ENCODE measurements at places on chromosomes 16 and 17. TPM values are rescaled to one million over a fixed set of nuclear protein-coding genes. Genes with fewer than 3 reads are reported as not detected.

- no peak for DNase-seq
These were observed 30.4 kb upstream of the SALL1 start for GRCh38 chr16:51181503-51181811.

GRCh38 chr17:52049051-52049450 lies 109.5 kb downstream of the CA10 start:
- DNase-seq, result no peak

- peak; percentile 43 for DNase-seq
These were observed 39.0 kb downstream of the NLRP1 start for GRCh38 chr17:5545051-5545987.

Gene CACNG1
- total RNA-seq, result not detected

Gene G6PC1
- total RNA-seq, result not detected

- no peak for DNase-seq
These were observed 471.3 kb upstream of the GOT2 start for GRCh38 chr16:59205403-59205802.

DNA sequence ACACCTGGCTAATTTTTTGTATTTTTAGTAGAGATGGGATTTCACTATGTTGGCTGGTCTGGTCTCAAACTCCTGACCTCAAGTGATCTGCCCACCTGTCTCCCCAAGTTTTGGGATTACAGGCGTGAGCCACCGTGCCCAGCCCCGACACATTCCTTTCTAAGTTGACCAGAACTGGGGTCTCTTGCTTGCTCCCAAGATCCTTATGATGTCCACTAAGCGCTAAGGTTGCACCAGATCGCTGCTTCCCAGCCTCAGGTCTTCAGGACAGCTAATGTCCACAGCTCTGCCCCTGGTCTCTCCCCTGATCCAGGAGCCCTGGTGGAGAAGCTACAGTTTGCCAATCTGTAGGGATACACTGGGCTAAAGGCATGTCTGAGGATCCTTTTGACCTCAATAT lies 29.5 kb downstream of the NSMCE1 start:
- peak; percentile 82 for DNase-seq

- DNase-seq, result no peak
These were observed 10.4 kb downstream of the SULT1A2 start for GRCh38 chr16:28586466-28586865.

Gene TMEM231
- total RNA-seq, result 7.2 TPM

DNA sequence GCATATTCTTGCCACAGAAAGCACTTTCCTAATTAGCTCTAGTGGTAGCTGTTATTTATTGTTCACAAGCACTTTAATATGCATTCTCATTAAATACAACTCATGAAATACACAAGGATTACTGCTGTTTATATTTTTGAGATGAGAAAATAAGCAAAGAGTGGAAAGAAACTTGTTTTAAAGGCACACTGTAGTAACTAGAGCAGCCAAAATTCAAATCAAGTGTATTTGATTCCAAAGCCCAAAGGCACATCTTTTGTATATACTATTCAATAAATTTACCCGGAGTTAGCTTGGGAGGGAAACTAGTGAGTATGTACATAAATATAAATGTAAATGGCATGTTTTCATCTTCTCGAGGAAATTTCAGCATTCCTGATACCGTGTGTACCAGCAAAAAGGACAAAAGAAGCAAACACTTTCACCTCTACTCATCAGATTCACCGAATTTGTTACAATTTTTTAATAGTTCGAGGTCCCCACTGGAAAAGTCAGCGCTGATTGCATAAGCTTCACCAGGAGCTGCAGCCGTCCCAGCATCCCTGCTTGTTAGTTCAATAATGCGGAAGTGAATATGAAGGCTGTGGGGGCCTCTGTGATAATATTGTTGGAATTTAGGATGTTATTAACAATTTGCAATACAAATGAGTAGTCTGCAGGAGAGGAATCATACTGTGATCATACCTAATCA lies 371.6 kb upstream of the MON1B start:
- DNase-seq, result no peak

GRCh38 chr17:58706351-58707140 lies 14.1 kb downstream of the RAD51C start:
- DNase-seq, result no peak

GRCh38 chr16:11359370-11359769 lies 14.1 kb downstream of the RMI2 start:
- no peak for DNase-seq

DNA sequence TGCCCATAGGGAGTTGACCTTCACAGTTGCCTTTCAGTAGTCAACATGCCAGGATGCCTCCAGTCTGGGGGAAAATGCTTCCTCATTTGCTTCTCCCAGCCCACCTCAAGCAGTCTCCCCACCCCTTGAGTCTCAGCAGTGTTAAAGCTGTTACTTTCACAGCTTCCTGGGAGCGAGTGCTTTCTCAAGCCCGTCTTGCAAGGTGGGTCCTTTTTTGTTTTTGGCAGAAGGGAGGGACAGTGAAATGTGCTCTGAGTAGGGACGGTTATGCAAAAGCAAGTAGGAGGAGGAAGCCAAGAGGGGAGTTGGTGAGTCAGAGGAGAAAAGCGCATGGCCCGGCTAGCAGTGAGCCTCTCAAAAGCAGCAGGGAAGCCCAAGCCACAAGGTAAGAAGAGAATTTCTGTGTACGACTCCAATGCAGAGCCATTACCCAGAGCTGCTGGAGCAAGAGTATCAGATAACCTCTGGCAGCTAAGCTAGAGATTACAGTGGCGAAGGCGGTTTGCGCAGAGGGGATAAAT lies at the start of gene CHST4:
Gene CHST4, plus strand, starts transcription at position 316 of the 521 bp plus-strand sequence. CDS start 10,252 bp downstream, outside the sequence.
- DNase-seq, result no peak

- no peak for DNase-seq
These were observed 11.7 kb downstream of the CAVIN1 start for GRCh38 chr17:42411361-42411760.

- no peak for DNase-seq
These were observed 25.9 kb upstream of the FAAP100 start for GRCh38 chr17:81578038-81578441.

- DNase-seq, result no peak
These were observed 110.8 kb downstream of the IRX3 start for GRCh38 chr16:54175552-54176375.

Gene TEKT5
- not detected for total RNA-seq

Gene TRIM72
- total RNA-seq, result 0.03 TPM

- DNase-seq, result no peak
These were observed 1.3 kb downstream of the NETO2 start for GRCh38 chr16:47142486-47142820.

Gene SLC4A1
- 0.35 TPM for total RNA-seq

- DNase-seq, result no peak
These were observed 2047.4 kb downstream of the TP53TG3F start for GRCh38 chr16:35506898-35507194.

- DNase-seq, result no peak
These were observed 111.7 kb downstream of the TANGO6 start for GRCh38 chr16:68954911-68955635.

DNA sequence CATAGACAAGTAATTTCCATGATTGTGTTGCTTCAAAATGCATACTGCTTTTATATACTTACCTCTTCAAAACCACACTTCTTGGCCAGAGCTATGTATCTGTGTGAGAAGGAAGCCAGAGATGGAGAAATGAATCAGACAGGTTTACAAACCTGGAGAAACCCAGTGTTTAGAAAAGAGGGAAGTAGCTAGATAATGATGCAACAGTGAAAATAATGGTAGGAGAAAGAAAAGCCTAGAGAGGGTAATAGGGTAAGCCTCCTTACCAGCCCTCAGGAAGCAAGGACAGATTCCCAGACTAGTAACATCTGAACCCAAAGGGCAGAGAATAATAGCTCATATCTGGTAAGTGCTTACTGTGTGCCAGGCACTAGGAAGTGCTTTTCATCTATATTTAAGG lies 250.3 kb upstream of the CDH11 start:
- no peak for DNase-seq

Gene SRRM2
- total RNA-seq, result 505 TPM

Gene ESRP2
- 0.71 TPM for total RNA-seq

Gene QRICH2
- total RNA-seq, result 1.3 TPM

Gene MYCBPAP
- total RNA-seq, result 0.61 TPM

Gene RND2
- 0.45 TPM for total RNA-seq

Gene GINS3
- 1.8 TPM for total RNA-seq

GRCh38 chr16:3101841-3102470 lies 2.9 kb upstream of the ZSCAN10 start:
- no peak for DNase-seq

- no peak for DNase-seq
These were observed 6.1 kb upstream of the CD300C start for GRCh38 chr17:74552037-74552436.

DNA sequence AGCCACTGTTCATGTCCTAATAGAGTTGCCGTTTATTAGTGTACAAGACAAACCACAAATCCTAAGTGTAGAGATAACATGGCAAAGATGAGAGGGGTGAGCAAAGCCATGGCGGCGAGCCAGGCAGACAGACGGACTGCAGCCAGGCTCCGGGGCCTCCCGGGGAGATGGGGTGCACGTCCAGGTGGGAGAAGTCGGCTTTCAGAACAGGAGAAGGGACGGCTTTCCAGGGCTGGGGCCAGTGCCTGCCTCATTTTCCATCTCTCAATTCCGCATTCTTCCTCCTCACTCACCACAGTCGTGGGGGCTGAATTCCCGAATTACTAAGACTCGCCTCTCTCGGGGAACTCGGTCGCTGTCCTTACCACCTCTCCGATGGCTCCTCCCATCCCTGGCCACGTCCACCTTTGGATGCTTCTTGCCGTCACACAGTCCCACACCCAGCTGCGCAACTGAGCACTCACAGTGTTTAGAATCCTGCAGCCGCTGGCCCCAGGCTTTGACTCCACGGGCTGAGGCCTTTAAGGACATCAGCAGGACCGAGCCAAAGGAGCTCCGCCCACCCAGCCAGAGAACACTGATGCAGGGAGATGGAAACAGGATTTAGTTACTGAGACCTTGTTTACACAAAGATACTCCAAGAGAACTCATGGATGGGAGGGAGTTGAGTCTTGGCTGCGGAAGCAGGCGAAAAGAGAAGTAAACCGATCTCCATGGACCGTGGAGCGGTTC lies 59.7 kb downstream of the RNF112 start:
- DNase-seq, result peak; percentile 88

GRCh38 chr17:75840799-75841164 lies 3.4 kb downstream of the UNC13D start:
- no peak for DNase-seq

Gene KRT28
- total RNA-seq, result not detected

- DNase-seq, result no peak
These were observed 8.4 kb upstream of the CA4 start for GRCh38 chr17:60141111-60142018.

DNA sequence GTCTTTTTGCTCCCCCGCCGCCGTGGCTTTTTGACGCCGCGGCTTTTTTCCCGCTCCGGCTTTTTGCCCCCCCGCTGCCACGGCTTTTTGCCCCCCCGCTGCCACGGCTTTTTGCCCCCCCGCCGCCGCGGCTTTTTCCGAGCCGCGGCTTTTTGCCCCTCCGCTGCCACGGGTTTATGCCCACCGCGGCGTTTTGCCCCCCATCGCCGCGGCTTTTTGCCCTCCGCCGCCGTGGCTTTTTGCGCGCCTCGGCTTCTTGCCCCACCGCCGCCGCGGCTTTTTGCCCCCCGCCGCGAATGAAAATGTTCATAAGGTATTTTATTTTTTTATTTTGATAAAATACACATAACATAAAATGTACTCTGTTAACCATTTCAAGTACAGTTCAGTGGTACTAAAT lies 527.2 kb upstream of the WSB1 start:
- peak; percentile 60 for DNase-seq

DNA sequence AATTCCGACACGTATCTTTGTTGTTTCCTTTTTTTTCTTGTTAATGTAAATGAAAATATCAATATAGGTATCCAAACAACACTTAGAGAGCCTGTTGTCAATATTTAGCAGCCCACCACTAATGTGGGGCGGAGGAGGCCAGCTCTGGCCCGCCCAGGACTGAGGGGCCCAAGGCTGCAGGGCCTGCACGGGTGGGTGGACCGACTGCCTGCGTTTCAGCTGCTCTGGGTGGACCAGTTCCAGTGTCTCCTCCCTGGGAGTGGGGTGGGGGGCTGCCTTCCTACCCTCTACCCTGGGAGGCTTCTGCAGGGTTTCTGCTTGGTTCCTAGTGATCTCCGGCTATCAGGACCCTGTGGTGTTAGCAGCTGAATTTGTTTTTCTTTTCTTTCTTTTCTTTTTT lies 15.9 kb upstream of the ADGRG1 start:
- DNase-seq, result peak; percentile 33

DNA sequence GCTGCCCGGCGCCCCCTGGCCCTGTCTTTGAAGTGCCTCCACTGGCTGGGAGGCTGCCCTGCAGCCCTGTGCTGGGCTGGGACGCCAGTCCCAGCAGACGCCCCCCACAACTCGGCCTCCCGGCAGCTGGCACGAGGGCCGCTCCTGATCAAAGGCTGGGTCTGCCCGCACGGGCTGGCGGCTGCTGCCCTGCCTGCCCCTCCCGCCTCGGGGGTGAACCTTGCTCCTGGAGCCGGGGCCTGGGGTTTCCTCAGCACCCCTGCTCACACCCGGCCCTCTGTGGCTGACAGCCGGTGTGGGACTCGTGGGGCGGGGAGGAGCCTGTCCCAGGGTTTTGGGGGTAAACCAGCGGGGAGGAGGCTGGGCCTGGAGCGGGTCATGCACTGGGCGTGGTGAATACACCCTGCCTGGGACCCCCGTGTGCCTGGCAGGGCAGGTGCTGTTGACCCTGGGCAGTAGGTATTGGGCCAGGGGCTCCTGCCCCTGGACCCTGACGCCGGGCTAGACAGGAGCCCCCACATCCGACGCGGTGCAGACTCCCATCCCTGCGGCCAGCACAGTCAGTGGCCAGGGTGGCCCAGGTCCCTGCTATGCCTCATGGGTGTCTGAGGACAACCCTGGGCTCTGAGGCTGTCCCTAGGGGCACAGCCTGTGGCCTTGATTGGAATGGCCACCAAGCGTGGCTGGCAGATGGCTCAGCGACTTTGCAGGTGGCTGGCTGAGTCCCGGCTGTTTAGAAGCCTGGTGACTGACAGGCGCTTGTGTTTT lies 21.7 kb downstream of the CENPX start:
- no peak for DNase-seq

All from mesenteric fat pad (tissue), 1 donor.